ENCODE measurements at places on chromosomes 5 and 9. TPM values are rescaled to one million over a fixed set of nuclear protein-coding genes. Genes with fewer than 3 reads are reported as not detected.

The EQTN gene
- not detected for polyA plus RNA-seq

The TCF7 gene
- 2.5 TPM for polyA plus RNA-seq

The ROPN1L gene
- 0.30 TPM for polyA plus RNA-seq

The SPINK13 gene
- polyA plus RNA-seq: 0.21 TPM

The HTR4 gene
- 0.23 TPM for polyA plus RNA-seq

The IGFBPL1 gene
- 0.28 TPM for polyA plus RNA-seq

The RAPGEF6 gene
- polyA plus RNA-seq: 4.2 TPM

The SLC4A9 gene
- polyA plus RNA-seq: not detected

The PCDHA9 gene
- polyA plus RNA-seq: not detected

The MLANA gene
- polyA plus RNA-seq: not detected

The OR13C3 gene
- not detected for polyA plus RNA-seq

The DAB2IP gene
- polyA plus RNA-seq: 29.3 TPM

The PCDHB3 gene
- 1.4 TPM for polyA plus RNA-seq

The CTXN3 gene
- polyA plus RNA-seq: not detected

The LCN9 gene
- polyA plus RNA-seq: not detected

The PCDHA10 gene
- 0.06 TPM for polyA plus RNA-seq

The PAM gene
- polyA plus RNA-seq: 181 TPM

All from ovary (tissue), 10 donors.